Neural crest cell (in vitro differentiated cells): ENCODE measurements at places on chromosomes 7 and 10. TPM values are rescaled to one million over a fixed set of nuclear protein-coding genes. Genes with fewer than 3 reads are reported as not detected.

Gene SLC16A12
- total RNA-seq, result not detected in 2 replicates

Gene MBLAC1
- total RNA-seq, result 2.1 and 2.4 TPM in 2 replicates

GRCh38 chr7:6252748-6253147 is 19.7 kb downstream of the CYTH3 start:
- no peak for DNase-seq

DNA sequence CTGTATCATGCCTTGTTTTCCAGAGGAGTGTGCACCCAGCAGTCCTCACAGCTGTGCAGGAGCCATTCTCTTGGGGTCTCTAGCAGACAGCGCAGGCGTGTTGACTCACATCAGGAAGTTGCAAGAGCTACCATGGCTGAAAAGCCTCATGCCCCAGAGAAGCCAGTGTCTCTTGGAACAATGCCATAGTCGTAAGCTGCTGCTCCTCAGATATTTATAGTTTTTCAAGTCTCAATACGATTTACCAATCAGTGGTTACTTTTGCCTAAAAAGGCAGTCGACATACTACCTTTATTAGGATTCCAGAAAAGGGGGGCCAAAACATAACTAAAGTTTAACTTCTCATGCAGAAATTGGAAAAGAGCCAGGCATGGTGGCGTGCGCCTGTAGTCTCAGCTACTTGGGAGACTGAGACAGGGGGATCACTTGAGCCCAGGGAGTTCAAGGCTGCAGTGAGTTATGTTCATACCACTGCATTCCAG is 407.7 kb downstream of the PARD3 start:
- no peak for DNase-seq

DNA sequence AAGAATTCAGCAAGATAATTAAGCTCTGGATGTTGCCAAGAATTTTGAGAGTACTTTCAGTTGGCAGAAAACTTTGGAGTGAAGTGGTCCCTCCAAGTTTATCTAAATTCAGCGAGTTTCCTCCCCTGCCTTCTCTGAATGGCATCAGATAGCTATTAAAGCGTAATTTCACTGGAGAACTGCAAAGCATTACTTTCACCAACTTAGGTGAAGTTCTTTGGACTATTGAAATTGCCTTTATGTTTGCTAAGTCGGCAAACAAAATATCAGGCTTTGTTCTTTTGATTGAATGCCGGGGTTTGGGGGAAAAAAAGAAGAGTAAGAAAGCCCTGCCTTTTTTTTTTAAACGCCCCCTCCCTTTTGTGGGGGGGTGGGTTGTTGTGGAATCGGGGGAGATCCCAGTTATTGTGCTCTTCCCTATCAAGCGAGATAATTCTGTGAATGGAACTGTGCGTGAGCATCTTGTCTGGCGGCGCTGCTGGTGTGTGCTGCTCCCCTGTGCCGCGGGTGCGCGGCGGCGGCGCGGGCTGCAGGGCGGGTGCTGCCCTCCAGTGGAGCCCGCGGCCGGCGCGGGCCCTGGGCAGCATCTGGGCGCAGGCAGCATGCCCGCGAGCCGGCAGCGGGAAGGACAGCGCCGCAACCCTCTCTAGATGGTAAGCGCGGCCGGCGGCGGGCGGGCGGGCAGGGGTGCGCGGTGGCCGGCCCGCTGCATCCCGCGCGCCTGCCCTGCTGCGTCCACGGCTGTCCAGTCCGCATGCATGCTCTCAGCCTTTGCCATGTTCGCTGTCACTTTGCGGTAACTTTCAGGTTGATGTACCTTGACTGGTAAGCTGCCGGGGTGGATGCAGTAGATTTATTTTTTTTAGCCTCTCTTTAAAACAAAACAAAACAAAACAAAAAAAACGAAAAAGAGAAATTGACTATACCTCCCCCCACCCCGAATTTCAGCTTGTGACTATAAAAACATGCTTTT is 176.5 kb downstream of the TCF7L2 start:
- peak; percentile 51 for DNase-seq

- DNase-seq, result no peak
Observed at GRCh38 chr10:80579181-80579763, 41.6 kb downstream of the SH2D4B start.

Gene ZP3
- 0.49 TPM in 1 of 2 replicates, not detected in the other for total RNA-seq

DNA sequence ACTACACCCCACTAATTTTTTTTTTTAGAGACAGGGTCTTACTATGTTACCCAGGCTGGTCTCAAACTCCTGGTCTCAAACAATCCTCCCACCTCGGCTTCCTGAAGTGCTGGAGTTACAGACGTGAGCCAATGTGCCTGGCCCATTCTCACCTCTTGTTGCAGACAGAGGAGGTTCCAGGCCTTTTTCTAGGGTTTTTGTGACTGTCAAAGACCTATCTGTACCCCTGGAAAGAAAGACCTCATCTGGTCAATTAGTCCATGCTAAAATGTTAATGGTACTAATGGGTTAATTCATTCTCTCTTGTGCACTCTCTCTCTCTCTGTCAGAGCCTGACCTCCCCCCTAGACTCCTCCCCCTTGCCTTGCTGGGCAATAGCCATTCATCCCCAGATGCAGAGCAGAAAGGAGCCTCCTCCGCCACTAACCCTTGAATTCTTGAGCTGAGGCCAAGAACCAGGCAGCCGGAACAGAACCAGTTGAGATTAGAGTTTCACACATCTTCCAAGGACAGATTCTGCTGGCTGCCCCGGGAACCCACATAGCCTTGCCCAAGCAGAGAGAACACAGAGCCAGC is 209.7 kb downstream of the SKIDA1 start:
- peak; percentile 47 for DNase-seq

DNA sequence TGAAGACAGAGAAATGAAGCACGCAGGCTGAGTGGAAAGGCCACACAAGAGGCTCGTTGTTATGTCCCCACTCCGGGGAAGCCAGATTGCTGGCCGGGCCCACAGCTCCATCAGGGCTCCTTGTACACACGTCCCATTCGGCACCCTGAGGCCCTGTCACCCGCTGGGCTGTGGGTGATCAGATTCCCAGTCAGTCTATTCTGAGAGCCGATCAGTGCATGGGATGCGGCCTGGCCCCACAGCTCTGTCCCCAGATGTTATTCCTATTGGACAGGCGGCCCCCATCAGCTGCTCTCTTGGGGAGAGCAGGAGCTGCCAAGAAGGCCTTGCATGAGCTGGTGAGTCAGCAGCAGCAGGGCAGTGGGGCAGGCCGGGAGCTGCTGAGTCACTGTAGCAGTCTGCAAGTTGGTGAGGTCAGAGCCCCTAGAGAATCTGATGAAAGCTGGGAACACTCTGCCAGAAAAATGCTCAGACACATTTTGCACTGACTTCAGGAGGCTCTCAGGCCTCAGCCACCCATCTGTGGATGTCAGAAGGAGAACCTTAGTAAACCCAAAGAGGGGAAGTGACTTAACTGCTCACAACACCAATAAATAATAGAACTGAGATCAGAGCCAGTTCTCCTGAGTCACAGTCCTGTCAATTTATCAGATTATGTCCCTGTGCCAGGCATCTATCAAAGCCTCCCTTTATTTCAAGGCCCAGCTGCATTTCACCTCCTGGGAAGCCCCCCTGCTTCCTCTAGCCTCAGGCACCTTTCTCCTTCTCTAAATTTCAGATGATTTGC is 9.4 kb upstream of the PSAP start:
- peak; percentile 50 for DNase-seq

- no peak for DNase-seq
Observed at GRCh38 chr10:63738410-63738809, 217.2 kb downstream of the REEP3 start.

Gene LOXL4
- 1.5 and 1.7 TPM in 2 replicates for total RNA-seq

- DNase-seq, result no peak
Observed at GRCh38 chr10:126979311-126979710, 74.1 kb downstream of the DOCK1 start.

Gene OPN4
- total RNA-seq, result not detected in 2 replicates

Gene TNS3
- 25.0 and 26.4 TPM in 2 replicates for total RNA-seq

GRCh38 chr7:73340514-73340913 is 12.6 kb downstream of the FKBP6 start:
- no peak for DNase-seq

Gene PRPF18
- total RNA-seq, result 14.6 and 15.0 TPM in 2 replicates

Gene OR13A1
- total RNA-seq, result 0.09 TPM in 1 of 2 replicates, not detected in the other

Gene TMEM225B
- total RNA-seq, result 0.91 and 1.8 TPM in 2 replicates

DNA sequence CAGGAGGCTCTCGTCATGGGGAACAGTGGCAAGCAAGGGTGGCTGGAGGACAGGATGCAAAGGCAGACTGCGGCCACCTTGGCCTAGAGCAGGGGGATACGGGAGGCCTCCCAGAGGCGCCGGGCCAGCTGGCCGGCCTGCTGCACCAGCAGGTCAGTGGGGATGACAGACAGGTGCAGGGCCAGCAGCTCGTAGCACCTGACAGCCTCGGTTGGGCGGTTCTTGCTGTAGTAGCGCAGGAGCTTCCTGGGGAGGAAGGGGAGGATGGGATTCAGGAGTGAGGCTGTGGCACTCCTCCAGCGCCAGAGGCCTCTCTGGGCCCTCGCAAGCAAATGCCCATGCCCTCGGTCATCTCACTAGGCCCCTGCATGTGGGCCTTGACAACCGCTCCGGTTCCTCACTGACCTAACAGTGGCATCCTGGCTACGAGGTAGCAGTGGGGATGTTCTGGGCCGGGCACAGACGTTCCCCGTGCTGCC is 2.5 kb upstream of the PYROXD2 start:
- DNase-seq, result no peak

DNA sequence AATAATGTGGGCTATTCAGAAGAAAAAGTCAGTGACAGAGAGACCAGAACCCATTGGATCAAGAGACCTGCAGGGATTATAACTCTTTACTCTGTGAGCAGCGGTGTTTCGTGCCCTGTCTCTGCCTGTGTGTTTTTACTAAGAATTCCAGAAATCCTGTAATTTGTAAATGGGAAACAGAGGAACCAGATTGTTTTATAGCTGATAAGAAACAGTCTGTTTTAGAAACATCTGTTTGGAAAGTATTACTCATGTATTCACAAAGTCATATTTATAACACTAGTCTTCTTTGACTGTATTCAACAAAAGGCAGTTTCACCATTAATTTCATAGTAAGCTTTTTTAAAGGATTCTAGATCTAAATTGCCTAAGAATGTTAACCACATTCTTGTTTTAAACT is 30.0 kb upstream of the VDAC2 start:
- no peak for DNase-seq

- DNase-seq, result no peak
Observed at GRCh38 chr7:135147341-135147898, 452 bp upstream of the TMEM140 start.

- no peak for DNase-seq
Observed at GRCh38 chr10:17848646-17849045, 39.5 kb downstream of the MRC1 start.

GRCh38 chr10:114492351-114493037 is 88.2 kb upstream of the AFAP1L2 start:
- no peak for DNase-seq
